Caco-2 (cell line): ENCODE measurements at places on chromosomes 7 and 10.

GRCh38 chr7:132354527-132354926 lies 221.7 kb downstream of the PLXNA4 start:
- no peak for DNase-seq

GRCh38 chr7:112638675-112639400 lies 151.4 kb downstream of the TMEM168 start:
- no peak for DNase-seq

- no peak for DNase-seq
Measured at GRCh38 chr10:105681051-105681450, 1040.0 kb downstream of the SORCS3 start.

- DNase-seq, result no peak
Measured at GRCh38 chr7:102117743-102118142, 168.9 kb upstream of the SH2B2 start.

- no peak for DNase-seq
Measured at GRCh38 chr7:113004726-113005454, 81.7 kb downstream of the GPR85 start.

DNA sequence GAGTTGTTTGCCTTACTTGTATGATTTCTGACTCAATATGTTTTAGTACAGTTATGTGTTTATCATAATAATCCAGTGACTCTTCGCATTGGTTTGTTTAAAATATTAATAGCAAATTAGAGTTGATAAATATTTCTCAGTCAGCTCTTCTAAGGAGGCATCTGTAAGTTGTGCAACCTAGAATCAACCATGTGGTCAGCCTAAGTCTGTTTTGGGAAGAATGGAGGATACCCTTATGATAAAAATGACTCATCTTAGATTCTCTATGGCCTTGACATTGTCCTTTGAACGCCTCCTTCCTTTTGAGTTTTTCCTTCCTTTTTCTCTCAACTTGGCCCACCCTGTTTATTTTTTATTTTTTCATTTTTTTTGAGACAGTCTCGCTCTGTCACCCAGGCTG lies 18.8 kb downstream of the DNAJC9 start:
- DNase-seq, result no peak

DNA sequence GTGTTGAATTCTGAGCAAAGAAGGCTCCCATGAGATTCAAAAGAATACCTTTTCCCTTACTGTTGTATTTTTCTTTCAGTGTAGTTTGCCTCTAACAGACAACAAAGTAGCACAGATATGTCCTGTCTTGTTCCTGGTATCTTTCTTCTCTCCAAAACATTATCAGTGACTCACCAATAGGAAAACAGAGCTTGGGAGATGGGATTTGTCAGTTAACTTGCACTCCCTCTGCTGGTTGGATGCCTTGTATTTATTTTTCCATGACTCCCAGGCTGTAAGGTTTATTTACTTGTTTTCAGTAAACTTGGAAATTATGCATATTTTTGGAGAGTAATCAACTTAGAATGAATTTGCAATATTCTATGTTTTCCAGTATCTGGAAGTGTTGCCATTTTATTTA lies 129.7 kb downstream of the SAMD9 start:
- no peak for DNase-seq

DNA sequence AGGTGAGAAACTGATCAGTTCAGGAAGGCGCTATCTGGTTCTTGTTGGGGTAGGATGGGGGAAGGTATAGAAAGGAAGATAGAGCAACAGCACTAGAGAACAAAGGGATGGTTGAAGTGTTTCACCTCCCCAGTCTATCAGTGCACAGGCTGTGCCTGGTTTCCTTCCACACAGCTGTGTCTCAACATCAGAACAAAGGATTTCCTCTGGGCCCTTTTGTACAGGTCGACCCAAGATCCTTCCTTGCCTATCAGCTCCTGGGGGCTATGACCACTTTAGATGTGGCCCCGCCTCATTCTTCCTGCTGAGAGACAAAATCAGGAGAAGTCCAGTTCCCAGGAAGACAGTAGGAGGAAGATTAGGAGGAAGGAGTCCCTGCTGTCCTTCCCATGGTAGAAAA lies 65.6 kb downstream of the NAMPT start:
- DNase-seq, result no peak

- DNase-seq, result no peak
Measured at GRCh38 chr10:25849988-25850387, 84.0 kb upstream of the MYO3A start.

DNA sequence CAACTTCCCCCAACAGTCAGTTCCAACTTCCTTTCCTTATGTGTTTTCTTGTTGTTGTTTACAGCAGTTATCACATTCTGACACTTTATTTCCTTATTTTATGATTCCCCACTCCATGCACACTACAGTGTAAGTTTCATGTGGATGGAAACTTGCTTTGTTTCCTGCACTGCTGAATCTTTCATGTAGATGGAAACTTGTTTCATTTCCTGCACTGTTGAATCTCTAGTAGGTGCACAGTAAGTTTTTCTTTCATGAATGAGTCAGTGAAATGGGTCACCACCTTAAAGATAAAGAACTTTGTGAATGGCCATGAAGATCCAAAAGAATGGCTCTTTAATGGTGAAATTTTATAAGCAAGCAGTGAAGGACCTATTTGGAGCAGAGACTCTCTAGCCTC lies 61.4 kb downstream of the SHOC2 start:
- no peak for DNase-seq

GRCh38 chr7:77450054-77450453 lies 33.9 kb upstream of the GSAP start:
- DNase-seq, result no peak

- peak; percentile 63 for DNase-seq
Measured at GRCh38 chr7:20737840-20738448, 48.7 kb downstream of the SP8 start.

DNA sequence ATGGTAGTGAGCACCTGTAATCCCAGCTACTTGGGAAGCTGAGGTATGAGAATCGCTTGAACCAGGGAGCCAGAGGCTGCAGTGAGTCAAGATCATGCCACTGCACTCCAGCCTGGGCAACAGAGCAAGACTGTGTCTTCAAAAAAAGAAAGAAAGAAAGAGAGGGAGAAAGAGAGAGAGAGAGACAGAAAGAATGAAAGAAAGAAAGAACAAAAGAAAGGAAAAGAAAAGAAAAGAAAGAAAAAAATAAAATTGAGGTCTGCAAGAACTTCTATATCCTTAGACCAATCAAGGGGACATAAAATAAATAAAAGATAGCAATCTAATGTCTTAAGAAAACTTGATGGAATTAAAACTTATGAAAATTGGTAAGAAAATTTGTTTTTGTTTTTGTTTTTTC lies 34.9 kb upstream of the PARD3 start:
- no peak for DNase-seq

DNA sequence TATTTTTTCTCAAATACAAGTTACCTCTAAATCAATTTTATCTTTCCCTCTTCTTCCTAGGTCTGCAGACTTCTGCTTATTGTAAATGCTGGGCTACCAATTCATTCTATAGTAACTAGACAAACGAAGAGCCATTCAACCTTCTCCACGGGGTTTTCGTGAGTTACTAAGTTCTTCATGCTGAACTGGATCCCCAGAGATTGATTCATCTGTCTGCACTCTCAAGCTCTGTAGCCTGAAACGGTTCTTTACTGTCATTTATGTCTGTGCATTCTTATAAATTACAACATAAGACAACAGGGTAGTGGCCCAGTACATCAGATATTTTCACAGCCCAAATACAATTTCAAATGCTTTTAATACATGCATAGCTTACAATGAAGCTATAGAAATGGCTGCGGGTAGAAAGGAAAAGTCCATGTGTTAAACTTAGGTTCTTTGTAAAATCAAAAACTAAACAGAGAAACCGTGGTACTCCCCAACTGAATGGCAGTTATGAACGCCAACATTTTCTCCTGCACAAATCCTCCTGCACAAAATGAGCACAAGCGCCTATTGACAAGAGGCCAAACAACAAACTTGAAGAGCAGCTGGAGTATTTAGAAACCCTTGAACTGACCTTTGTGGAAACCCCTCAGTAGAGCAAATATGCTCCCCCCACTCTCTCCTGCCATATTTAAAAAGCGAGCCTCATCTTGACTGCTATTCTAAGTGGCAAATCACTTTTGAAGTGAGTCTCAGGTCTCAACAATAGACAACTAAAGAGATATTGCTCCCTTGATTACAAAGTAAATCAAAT lies 20.7 kb downstream of the LAMB1 start:
- DNase-seq, result no peak

- no peak for DNase-seq
Measured at GRCh38 chr10:10791869-10792268, 225.8 kb upstream of the CELF2 start.

GRCh38 chr10:35855155-35855947 lies 213.3 kb upstream of the FZD8 start:
- no peak for DNase-seq

- no peak for DNase-seq
Measured at GRCh38 chr10:118101501-118101900, 54.8 kb upstream of the RAB11FIP2 start.
